CD4-positive, alpha-beta T cell treated with Interleukin-15 for 1 hour (primary cell): ENCODE measurements at places on chromosomes 2 and 18.

DNA sequence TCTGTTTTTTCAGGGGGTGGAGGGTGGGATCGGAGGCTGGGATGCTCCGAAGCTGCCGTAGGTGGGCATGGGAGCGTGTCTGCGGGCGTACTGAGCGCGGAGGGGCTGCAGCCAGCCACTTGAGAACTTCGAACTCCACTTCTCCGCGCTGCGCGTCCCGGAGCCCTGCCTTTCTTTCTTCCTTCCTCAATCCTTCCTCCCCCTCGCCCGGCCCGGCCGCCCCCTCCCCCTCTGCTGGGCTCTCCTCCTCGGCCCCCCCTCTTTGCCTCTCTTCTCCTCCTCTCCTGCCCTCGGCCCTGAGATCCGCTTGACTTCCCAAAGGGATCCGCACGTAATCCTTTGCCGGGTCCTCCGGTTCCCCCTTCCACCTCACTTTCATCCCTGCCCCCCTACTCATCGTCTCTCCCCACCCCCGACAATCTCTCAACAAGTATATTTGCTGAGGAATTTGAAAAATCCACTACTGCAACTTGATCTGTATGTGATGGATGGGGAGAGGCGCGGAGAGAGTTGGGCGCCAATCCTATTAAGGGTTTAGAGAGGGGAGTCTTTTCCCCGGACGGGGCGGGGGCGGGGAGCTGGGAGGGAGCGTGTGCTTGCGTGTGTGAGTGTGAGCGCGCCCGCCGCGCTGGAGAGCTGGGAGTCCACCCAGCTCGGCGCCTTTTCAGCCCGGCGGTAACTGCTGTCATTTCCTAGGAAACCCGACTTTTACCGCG is 1.1 kb downstream of the GLI2 start:
- no peak for DNase-seq

DNA sequence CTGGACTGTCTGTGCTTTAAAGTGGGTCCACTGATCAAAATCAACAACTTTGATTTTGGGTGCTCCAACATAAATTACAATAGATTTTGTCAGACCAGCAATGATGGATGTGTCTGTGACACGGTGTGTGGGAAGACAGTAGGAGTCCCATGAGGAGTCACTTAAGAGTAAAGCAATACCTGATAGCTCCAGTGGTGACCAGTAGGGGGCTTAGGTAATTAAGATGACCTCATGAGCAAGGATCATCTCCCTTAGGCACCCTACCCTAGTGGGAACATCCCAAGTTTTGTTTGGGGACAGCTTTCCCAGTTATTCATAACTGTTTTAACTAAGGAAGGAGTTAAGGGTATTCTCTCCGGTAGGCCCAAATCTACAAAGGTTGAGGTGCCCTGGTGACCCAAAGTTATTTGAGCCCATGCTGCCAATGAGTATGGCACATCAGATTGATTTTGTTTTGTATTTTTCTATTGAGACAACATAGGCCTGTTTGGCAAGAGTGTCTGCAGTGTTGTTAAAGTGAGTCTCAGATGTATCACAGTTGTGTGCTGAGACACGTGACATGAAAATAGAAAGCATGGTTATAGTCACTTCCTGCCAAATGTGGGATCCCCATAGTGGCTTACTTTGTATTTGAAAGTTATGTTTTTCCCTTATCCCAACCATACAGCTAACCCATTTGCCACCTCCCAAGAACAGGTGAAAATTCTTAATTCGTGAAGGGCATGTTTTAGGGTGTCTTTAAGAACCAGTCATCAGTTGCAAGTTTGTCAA is 1337.6 kb upstream of the SLC39A10 start:
- no peak for DNase-seq

DNA sequence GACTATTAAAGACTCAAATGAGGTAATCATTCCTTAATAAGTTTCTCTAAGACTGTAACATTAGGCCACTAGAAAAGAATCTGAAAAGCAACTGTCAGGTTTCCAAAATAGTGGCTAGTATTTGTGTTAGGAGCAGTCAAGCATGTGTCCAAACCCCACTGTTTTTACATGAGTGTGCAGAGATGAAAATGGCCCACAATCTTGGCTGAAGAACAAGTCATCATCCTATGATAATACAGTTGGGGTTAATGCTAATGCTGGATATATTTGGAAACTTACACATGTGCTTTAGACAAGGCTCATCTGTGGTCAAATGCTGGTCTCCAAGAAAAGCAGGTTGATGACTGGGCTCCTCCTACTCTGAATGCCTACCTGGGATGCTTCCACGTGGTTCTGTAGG is 73.6 kb downstream of the MAIP1 start:
- DNase-seq: no peak

GRCh38 chr2:155372969-155373368 is 674.5 kb downstream of the KCNJ3 start:
- no peak for DNase-seq

DNA sequence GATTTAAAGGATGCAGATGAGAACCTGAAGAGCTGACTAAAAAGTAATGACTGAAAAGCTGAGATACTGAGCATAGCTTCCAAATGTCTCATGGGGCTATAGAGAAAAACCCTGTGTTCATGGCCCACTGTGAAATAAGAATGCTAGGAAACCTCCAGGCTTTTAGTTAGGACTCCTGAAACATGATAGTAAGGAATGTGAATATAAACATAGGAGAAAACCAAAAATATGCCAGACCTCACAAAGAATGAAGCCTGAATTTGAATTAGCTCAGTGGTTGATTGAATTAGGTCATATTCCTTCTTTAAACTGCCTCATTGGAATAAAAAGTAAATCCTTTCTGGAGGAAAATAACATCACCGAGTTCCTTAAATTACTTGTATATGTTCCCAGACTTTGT is 194.5 kb upstream of the NXPH2 start:
- DNase-seq: no peak

DNA sequence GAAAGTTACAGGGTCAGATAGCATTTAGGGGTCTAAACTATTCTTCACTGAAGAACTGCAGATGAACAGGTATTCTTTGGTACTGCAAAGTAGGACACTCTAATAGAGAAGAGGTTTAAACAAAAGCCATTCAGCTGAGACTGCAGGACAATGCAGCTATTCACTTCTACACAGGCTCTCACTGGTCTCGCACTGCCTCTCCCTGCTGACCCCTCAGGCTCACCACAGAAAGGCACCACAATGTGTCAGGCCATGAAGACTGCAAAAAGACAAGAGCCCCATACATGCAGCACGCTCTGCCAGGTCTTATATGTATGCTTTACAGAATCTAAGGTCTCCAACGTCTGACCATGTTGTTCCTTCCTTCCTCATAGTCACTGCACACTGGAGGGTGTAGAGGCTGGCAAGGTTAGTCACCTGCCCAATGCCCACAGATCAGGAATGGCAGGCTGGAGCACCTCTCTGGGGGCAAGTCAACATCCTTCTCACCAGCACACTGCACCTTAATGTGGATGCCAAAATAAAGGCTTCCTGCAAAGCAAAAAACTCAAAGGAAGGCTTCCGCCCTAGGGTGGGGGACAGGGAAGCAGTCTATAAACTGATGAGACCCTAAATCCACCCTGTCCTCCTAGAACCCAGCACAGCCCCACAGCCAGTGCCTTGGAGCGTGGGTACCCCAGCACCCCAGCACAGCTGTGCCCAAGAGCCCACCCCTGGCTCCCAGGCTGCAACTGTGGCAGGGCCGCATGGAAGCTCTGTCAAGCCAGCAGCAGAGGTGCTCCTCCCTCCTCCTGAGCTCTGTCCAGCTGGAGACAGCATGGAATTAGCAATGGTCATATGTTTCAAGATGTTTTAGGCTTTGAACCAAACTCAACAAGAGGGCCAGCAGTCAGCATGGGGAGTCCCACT is 10.7 kb upstream of the RNU4ATAC start:
- DNase-seq: no peak

- no peak for DNase-seq
Observed at GRCh38 chr2:57569396-57569795, 477.2 kb upstream of the VRK2 start.

- DNase-seq: no peak
Observed at GRCh38 chr2:107584577-107584976, 242.1 kb upstream of the RGPD4 start.

GRCh38 chr18:25459814-25460213 is 107.8 kb upstream of the ZNF521 start:
- DNase-seq: no peak

- no peak for DNase-seq
Observed at GRCh38 chr2:161578998-161579397, 45.2 kb upstream of the SLC4A10 start.

DNA sequence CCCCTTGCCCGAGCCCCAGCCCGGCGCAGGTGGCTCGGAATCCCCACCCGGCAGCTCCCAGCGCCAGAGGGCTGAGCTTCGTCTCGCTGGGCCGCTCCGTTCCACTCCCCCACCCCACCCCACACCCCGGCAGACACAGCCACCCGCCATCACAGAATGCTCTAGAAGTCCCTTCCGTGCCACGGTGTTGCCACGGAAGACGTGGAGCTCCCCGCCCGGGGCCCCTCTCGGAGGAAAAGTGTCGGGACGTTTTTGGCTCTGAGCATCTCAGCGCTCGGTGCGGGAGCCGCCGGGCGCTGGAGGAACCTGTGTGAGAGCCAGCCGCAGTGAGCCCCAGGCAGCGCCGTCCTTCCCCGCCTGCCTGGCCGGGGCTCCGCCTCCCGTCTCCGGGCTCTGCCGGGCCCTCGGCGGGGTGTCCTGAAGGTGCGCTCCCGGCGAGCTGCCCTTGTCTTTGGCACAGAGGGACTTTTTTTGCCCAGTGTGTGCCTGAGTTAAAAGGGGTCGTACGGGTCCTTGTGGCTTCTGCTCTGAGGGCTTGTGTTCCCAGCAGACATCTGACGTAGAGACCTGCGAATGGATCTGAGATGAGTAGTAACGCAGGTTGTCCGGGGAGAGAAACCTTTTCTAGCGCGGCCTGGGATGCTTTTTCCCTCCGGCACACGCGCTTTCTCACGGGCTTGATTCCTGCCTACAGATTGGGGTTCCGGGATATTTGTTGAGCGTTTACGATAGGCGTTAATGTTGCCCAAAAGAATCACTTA is 1.8 kb downstream of the ZCCHC2 start:
- peak; percentile 62 for DNase-seq

DNA sequence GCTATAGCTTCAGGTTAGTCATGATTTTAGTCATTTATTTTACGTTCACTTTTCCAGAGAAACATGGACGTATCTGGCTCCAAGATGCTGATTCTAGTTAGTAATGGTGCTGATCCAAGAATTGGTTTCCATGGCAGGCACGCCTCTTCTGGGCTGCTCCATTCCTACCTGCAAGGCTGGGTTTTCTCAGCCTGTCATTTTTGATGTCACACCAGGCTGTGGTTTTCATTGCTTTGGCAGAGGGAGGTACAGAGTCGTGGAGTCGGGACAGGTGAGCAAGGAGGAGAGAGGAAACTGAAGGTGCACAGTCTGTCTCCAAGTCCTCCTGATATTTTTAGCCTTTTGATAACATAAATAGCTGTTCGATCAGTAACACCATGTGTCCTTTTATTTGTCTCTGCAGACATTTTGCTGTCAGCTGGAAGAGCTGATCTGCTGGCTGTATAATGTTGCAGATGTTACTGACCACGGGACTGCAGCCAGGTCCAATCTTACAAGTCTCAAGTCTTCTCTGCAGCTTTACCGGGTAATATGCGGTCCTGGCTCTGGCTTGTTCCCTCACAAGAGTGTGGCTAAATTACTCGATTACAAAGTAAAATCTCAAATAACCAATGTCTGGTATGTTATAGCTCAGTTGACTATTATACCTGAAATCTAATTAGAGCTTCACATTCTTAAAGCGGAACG is 17.8 kb downstream of the CEP68 start:
- no peak for DNase-seq

GRCh38 chr2:223642506-223642905 is 40.3 kb upstream of the SCG2 start:
- no peak for DNase-seq
